Keratinocyte (primary cell): ENCODE measurements at places on chromosomes 12 and 14. TPM values are rescaled to one million over a fixed set of nuclear protein-coding genes. Genes with fewer than 3 reads are reported as not detected.

DNA sequence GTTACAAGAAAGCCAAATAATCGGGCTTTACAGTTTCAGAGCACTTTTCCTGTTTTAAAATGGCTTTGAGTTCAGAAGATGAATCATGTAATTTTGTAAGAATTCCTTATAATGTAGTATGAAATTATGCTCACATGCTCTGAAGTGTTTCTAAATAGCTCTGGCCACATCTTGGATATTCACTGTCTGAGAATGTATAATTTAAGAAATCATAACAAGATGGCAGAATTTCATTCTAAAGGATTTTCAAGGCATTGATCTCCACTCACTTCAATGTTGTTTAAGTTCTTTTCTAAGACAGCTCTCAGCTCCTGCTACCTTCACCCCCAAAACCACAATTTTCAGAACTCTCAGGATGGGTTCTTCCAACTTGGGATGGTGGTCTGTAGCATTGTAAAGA is 180.1 kb downstream of the DACT1 start:
- no peak for DNase-seq

KCNA5 gene
- polyA plus RNA-seq, result not detected in 3 replicates

- no peak for DNase-seq
These were observed 16.8 kb downstream of the PLXNC1 start for GRCh38 chr12:94165138-94165537.

- no peak for DNase-seq
These were observed 125.0 kb downstream of the PTPN11 start for GRCh38 chr12:112543751-112544150.

- no peak for DNase-seq
These were observed 73.9 kb downstream of the BMP4 start for GRCh38 chr14:53882684-53883083.

GRCh38 chr14:102949801-102950451 is 27.5 kb downstream of the AMN start:
- DNase-seq, result no peak

ENO2 gene
- polyA plus RNA-seq, result 0.87 to 1.7 TPM (median 1.1 TPM) in 3 replicates

LMO3 gene
- polyA plus RNA-seq, result not detected in 3 replicates

DNA sequence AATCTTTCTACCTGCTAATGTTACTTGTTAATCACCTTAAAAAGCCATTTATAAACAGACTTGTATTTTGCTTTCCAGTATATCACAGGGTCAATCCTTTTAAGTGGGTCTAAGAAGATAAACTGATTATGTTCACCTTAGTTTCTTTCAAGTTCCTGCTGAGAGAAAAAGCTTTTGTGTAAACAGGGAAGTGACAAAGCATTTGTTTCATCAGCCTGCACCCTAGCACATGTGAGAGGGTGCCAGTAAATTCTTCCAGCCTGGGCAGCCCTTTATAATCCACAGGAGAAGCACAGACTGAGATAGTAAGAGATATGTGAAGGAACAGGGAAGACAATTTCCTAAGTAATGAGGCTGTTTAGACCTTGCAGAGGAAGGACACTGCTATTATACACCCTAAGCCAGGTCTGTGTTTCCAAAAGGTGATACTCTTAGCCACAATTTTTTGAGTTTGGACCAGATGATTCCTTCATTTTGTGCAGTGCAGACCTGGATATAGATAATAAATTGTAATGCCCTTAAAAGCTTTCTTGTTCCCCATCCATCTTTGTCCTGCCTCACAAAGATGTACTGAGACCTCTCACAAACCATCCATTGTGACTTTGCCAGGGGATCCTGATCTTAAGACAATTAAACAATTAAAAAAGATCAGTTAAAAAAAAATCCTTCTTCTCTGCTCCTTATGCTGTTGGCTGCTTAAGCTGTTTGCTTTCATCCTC is 150.7 kb downstream of the KTN1 start:
- DNase-seq, result no peak

LALBA gene
- polyA plus RNA-seq, result not detected in 3 replicates

GRCh38 chr12:97630356-97630755 is 167.8 kb downstream of the RMST start:
- DNase-seq, result no peak

RNASE3 gene
- polyA plus RNA-seq, result not detected in 3 replicates

BDKRB2 gene
- polyA plus RNA-seq, result 10.9 to 13.2 TPM (median 11.2 TPM) in 3 replicates

GRCh38 chr12:123075087-123075645 is 75.7 kb downstream of the PITPNM2 start:
- no peak for DNase-seq

NPAS3 gene
- polyA plus RNA-seq, result 0.01 to 0.07 TPM (median 0.01 TPM) in 3 replicates

- no peak for DNase-seq
These were observed 5.6 kb upstream of the NFATC4 start for GRCh38 chr14:24362241-24362960.

UNC119B gene
- polyA plus RNA-seq, result 22.0 to 22.8 TPM (median 22.1 TPM) in 3 replicates

ADAMTS20 gene
- polyA plus RNA-seq, result not detected in 3 replicates

DNA sequence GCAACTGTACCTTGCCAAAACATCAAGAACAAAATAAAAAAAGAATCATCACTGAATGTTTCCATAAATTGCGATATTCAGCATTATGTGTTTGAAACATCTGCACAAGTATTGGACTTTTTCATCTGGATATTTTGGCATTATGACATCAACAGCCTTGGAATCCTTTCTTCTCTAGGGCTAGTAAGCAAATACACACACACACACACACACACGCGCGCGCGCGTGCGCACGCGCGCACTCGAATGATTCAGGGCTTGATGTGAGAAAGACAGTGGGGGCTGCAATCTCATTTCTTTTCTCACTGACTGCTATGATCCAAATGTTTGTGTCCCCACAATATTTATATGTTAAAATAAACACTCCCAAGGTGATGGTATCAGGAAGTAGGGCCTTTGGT is 90.0 kb upstream of the SLC38A4 start:
- DNase-seq, result no peak

- no peak for DNase-seq
These were observed 25.9 kb upstream of the GTF2A1 start for GRCh38 chr14:81246461-81247270.

FZD10 gene
- 0.55 to 1.9 TPM (median 0.67 TPM) in 3 replicates for polyA plus RNA-seq
